ENCODE measurements at places on chromosomes 3 and 15. TPM values are rescaled to one million over a fixed set of nuclear protein-coding genes. Genes with fewer than 3 reads are reported as not detected.

DNA sequence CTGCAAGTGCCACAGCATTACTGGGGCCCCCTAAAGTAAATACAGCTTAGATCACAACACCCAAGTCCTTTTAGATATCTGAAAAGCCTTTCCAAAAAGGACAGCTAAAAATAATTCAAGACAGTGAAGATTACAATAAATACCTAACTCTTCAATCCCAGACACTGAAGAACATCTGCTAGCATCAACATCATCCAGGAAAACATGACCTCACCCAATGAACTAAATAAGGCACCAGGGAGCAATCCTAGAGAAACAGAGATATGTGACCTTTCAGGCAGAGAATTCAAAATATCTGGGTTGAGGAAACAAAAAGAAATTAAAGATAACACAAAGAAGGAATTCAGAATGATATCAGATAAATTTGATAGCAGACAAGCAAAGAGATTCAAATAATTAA is 71.7 kb upstream of the TTC14 start:
- DNase-seq = no peak

DNA sequence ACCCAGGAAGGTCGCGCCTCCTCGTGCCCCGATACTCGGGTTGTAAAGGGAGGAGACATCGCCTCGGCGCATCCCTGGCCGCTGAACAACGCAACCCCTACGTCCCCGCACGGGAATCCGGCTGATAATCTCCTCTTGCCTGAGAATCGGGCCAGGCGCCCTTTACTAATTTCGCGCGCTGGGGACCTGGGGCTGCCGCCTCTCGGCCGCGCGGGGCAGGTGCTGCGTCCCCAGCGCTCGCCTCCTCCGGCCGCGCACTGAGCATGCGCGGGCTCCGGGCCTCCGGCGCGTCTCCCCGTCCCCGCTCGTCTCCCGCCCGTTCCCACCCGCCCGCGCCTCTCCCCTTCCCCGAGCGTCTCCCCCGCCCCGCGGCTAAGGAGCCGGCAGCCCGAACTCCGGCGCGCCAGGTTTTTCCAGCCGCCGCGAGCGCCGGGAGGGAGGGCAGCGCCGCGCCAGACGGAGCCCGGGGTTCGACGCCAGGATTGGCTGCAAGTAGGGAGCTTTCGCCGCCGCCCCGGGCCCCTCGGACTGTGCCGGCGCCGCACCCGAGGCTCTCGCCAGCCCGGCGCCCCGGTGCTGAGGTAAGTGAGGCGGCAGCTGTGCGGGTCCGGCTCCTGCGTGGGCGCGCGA is at the start of gene CNTN4:
Gene CNTN4 (plus strand): TSS at position 469 of the 630 bp plus-strand sequence.
- DNase-seq = no peak

- DNase-seq = no peak
These were observed 59.9 kb upstream of the DGKG start for GRCh38 chr3:186421946-186422345.

GRCh38 chr15:97680606-97681220 is 279.8 kb upstream of the ARRDC4 start:
- DNase-seq = no peak

XCR1 gene
- not detected for total RNA-seq
